Thoracic aorta (tissue), 2 donors: ENCODE measurements at places on chromosomes 3 and 15.

- DNase-seq, result no peak
Measured at GRCh38 chr15:72492733-72493132, 18.6 kb downstream of the ARIH1 start.

DNA sequence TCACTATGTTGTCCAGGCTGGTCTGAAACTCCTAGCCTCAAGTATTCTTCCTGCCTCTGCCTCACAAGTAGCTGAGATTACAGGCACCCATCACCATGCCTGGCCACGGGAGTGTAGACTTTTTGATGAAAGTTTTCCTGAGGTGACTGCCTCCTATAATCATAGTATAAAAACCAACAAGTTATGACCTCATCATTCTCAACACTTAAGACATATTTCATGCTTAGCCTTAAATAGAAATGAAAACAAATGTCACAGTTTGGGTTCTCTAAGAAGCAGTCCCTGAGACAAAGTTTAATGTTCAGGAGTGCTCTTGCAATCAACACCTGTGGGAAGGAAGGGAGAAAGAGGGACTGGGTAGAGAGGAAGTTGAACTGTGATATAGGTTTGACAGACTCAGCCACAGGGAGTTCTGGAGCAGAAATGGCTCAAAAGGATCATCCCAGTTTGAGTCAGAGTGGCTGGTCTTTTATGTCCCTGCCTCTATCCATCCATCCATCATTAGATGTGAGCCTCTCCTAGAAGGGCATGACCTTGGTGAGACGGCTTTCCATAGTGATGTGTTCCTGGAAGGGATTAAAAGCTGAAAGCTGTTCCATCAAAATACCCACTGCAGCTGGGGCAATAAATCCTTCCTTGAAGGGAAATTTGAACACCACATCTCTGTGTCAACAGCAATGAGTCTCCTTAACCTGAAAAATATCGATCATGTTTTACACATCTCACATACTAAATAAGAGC is 16.2 kb upstream of the ABHD5 start:
- no peak for DNase-seq

DNA sequence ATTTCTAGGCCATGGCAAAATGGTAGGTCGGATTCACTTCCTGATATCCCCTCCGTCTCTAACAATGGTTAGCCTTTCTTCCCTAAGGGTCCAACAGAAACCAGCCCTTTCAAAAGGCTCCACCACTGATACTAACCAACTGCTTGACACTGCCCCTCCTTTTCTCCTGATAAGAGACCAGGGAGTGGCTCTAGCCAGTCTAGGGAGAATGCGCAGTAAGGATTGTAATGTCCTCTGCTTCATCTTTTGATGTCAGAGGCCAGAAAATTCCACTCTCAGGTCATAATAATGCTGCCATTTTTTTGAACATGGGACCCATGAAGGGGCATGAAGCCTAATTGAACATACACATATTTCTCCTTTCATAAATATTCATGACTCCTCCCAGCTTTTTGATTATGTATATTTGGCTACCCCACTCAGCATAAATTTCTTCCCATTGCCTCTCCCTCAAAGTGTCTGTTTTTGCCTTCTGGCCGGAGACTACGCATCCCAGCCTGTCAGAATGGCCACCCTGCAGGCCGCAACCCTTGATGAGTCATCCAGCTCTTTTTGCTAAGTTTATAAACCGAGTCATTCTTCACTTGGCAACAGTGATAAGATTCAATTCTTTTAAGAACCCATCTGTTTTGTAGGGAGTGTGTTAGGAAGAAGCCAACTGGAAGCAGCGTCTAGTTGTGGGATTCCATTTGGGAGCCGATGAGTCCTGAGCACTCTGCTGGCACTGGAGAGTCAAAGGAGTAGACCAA is 189.0 kb upstream of the MCTP2 start:
- DNase-seq, result no peak

- DNase-seq, result no peak
Measured at GRCh38 chr3:126274735-126275619, 82.2 kb downstream of the KLF15 start.

DNA sequence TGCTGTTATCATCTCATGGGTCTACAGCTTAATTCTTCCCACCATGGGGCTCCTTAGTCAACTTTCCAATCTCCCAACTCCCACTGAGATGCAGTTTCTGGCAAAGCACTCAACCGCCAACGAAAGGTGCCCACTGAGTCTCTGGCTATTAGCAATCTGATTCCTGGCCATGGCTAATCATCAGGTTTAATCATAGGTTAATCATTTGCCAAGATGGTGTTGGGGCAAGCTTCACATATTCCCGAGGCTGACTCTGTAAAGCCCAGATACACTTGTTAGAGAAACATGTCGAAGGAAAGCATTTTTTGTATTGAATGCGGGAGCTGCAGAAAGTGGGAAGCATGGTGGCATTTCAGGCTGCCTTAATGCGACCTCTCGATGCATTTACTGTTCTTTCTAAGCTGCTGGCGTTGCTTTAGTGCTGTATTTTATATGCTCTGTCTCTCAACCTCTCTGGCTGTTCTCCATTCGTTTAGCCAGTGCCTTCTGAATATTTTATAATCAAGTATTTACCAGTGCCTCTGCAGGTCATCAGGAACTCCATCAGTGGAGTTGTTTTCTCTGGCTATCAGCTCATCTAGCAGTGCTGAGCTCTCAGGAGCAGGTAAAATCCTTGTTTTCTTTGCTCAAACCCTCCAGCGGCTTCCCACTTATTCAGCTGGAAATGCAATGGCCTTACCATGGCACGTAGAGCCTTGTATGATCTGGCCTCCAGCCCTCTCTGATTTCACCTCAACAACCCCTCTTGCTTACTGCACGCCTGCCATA is 67.0 kb downstream of the EDEM1 start:
- no peak for DNase-seq

DNA sequence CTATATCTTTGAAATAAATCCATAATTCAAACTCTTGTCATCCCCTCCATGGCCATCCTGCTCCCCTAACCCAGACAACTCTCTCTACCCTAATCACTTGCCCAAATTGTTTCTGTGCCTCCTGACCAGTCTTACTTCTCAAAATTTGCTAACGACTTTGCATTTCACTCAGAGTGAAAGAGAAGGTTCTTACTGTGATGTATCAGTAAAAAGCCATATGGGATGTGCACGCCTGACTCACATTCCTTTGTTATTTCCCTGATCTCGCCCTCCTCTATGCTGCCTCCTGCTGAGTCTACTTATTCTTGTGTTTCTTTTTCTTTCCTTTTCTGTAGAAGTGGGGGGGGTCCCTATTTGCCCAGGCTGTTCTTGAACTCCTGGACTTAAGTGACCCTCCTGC is 487.2 kb upstream of the FRG2C start:
- no peak for DNase-seq

DNA sequence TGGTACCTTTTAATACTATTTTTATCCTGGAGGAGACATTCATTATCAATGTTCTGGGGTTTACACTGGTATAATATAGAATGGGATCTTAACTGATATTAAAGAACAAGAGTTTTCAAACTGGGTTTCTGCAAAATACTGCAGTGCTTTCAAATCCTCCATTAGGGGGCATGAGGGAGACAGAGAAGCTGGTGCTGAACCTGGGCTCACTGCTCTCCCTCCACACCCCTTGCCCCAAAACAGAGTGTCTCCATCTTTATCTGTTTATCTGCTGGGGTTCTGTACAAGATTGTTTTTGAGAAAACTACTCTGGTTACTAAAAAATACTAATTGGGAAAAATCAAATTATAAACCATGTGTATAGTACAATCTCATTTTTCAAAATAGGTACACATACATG is 41.7 kb downstream of the CADPS start:
- DNase-seq, result no peak

- DNase-seq, result no peak
Measured at GRCh38 chr3:37945807-37946530, 44.6 kb upstream of the VILL start.
